ENCODE measurements at places on chromosomes 4 and X.

GRCh38 chr4:47444031-47444430, 19.5 kb downstream of the COMMD8 start:
- DNase-seq = no peak

DNA sequence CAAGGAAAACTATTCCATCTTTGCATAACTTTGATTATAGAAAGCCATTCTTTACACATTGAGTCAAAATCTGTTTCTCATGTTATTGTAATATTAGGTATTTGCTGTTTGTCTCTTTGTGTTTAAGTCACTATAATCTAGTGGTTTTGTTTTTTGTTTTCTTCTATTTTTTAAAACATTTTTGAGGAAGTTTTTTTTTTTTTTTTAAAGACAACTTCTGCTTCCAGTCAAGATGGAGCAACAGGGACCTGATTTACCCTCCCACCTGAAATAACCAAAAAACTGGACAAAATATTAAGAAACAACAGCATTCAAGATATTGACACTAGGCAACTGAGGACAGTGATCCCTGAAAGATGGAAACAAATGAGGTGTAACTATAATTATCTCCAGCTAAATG, 18.4 kb upstream of the NSUN7 start:
- DNase-seq = no peak

DNA sequence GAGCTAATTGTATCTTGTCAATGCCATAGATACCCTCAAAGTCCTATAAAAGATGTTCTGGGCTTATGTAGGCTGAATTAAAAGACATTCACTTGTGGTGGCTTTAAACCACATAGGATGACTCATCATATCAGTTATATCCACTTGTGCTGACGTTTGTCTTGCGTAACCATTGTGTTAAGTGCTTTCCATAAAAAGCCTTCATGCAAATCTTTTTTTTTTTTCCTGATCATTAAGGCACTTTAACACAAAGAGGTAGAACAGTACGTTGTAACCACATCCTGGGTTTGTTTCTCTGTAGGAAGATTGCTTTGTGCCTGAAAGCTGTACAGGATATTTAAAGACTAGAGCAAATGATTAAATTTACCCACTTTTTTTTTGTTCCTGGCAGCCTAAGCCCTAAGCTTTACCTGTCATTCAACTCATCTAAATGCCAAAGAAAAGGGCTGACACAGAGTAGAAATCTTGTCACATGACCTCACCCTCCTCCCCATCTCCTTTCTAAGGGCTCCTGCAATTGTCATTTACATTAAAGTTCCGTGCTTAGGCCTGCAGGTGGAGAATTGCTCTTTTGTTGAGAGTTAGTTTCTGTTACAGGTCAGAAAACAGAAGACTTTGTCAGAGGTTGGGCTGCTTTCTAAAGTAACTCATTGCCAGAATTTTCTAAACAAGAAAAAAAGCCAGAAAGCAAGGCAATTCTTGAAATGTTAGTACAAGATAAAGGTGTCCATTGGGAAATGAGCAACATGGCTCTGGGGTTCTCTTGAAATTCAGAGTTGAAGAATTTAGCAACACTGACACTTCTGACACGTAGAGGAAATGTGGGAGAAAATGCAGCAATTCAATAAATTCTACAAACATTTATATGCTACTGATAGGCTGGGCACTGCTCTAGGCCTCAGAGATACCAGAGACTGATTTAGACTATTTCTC, 555.6 kb downstream of the PPARGC1A start:
- no peak for DNase-seq

GRCh38 chr4:98639523-98639922, 18.9 kb downstream of the TSPAN5 start:
- DNase-seq = no peak

DNA sequence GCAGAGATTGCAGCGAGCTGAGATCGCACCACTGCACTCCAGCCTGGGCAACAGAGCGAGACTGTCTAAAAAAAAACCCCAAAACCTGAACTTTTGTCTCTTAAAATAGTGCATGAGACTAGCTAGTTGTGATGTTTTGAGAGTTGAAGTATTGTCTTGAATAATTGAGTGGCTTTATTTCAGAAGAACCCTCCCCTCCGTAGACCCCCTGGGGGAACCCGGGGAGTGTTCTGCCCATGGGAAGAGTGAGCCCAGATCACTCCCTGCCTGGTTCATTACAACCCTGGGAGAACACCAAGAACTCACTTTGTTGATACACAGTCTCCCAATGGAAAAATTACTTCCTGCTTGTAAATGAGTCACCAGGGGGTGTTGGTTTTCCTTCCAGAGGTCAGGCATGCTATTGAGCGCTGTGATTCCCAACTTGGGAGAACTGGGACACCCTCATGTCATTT, 65.3 kb upstream of the SHISA3 start:
- peak; percentile 35 for DNase-seq

DNA sequence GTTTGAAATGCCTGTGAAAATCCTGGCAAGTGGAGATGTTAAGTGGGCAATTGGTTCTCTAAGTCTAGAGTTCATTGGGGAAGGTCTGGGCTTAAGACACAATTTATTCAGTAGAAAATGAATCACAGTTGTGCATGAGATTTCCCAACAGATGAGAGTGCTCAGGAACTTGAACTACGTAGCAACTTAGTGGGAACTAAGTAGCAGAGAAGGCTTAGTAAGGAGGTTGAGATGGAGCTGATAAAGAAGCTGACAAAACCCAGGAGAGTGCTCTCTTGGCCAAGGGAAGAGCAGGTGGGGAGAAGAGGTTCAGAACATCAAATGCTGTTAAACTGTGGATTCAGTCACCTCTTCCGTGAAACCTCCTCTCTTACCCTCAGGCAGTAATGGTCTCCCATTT, 33.0 kb downstream of the AFF1 start:
- DNase-seq = no peak

DNA sequence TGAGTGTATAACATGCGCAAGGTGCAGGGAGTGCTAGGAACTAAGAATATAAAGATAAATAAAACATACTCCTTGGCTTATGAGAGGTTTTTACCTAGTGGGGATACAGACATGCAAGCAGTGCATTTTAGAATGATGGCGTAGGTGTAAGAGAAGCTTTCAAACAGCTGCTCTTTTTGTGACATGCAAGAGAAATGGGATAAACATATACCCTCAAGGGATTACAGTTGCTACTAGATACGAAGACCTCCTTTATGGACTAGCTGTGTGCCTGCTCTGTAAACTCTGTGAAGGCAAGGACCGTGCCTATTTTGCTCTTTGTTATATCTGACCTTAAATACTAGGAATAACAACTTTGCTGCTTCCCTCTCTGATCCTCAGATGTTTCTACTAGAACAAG, 39.0 kb upstream of the SLITRK4 start:
- no peak for DNase-seq

- DNase-seq = no peak
Observed at GRCh38 chr4:113905301-113905700, 74.1 kb downstream of the ARSJ start.

Data from psoas muscle (tissue), 8 donors.